ENCODE measurements at places on chromosomes 11 and 22.
A peak's percentile ranks its signal among the peaks of the same experiment; 100 is the strongest.

DNA sequence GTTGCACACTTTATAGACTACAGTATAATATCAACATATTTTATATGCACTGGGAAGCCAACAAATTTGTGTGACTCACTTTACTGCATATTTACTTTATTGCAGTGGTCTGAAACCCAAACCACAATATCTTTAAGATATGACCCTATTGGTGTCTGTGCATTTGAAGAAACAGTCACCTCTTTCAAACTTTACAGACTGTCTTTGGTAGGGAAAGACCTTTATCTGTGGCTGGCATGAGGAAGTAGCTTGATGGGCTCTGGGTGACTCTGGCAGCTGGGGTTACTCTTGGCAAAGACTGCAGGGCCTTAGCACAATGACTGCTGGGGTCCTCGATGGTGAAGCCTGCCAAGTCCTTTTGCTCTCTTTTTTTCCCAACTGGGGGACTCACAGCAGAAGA, 21.3 kb upstream of the ABTB2 start:
- peak; percentile 80 for DNase-seq

DNA sequence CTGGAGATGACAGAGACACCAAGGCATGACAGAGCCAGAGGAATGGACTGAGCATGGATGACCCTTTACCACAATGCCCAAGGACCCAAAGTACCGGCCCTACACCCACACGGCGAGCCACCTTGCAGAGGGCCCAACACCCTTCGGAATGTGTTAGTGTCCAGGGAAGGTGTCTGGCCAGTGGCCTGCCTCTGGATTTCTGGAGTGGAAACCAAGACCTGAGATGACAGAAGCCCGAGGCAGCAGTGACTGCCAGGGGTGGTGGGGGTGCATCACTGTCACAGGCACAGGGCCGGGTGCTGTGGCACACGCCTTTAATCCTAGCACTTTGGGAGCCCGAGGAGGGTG, 28.7 kb downstream of the PDGFB start:
- no peak for DNase-seq

DNA sequence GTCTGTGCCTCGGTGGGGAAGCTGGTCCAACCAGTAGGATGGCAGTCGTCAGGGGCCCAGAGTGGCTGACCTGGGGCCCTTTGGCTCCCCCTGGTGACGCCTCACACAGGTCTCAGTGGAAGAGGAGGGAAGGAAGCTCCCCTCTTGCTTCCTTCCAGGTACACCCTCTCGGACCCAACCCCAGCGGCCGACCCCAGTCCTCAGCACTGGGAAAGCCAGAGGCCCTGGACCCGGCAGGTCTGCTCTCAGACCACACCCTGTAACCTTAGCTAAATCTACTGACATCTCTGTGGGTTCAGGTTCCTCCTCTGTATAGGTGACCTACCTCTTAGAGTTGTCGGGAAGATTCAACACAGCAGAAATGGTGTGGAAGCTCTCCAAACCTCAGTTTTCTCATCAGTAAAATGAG, 3.4 kb upstream of the SCUBE1 start:
- peak; percentile 62 for DNase-seq

- DNase-seq: no peak
Measured at GRCh38 chr11:1831338-1832210, 3.2 kb upstream of the SYT8 start.

DNA sequence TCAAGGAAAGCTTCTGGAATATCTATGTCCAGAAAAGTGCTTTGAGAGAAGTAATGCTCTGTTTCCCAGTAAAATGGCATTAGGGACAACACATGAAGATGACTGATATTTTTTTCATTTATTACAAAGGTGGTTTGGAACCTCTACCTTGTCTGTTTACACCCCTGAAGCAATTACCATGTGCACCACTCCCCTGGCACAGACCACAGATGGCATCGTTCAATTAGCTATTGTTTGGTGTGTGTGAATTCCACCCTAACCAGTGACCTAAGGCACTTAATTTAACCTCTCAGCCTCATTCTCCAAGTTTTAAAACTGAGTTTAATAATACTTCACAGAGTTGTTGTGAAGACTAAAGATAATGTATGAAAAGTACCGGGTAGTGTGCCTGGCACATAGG, 127.6 kb upstream of the BMAL1 start:
- DNase-seq: no peak

- peak; percentile 78 for DNase-seq
Measured at GRCh38 chr11:119356349-119357031, 10.0 kb upstream of the MFRP start.

DNA sequence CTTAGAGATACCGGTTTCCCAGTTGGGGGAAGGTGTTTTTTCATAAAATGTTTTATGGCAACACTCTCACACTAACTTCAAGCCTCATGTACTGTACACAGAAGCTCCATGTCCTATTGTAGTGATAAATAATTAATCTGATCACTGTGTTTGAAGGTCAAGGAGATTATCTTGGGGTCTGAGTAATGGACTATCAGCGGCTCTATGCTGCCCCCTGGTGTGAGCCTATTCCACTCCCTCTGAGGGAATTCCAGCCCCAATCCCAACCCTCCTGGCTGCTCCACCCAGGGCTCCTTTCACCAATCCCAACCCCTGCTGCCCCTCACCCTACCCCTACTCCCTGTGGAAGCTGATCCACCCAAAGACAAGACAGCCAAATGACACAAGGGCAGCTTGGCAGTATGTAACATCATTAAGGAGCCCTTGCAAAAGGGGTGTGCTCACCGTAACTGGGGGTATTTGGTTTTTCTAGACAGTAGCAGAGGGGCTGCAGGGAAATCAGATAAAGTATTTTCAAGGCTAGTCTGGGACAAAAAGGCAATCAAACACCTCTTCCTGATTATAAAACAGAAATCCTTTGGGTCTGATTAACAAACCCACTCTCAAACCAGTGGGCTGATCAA, 22.3 kb downstream of the HPS4 start:
- peak; percentile 54 for DNase-seq

DNA sequence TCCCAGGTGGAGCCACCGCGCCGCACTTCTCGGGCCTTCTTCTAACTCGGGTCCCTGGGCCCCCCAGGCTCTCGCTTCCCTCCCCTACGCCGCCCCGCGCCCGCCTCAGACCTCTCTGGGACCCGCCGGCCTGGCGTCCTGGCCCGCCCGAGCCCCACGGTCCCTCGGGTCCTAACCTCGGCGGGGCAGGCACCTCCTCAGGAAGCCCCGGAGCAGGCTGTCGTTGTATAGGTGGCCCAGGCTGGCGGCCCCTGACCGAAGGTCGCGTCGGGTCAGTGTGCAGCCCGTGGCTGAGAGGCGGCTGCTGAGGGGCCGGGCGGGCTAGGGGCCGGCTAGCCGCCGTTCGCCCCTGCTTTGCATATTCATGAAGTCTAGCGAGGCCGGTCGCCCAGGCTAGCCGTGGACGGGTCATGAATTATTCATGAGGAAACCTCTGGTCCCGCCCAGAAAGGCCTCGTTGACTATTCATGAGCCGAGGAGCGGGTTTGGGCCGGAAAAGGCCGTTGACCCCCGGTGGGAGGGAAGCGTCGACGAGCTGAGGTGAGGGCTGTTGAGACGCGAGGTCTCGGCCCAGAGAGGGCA, at the start of gene HORMAD2:
Gene HORMAD2, plus strand, starts transcription at position 513 of the 582 bp plus-strand sequence. CDS start 13,489 bp downstream, outside the sequence.
- DNase-seq: no peak

DNA sequence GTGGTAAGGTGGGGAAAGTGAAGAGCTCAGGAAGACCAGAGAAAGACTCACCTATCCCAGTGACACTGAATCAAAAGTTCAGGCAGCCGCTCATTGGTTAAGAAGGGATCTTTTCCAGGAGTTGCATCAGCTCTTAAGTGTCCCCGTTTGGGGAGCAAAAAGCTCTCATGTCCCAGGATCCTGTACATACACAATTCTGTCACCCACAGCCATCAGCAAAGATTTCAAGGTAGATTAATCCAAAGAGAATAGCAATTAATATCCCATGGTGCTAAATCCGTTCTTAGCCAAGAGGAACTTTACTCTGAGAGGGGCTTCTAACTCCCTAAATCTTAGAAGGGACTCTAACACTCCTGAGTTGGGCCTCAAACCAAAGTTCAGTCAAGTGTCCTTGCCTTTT, 19.3 kb downstream of the FOLR3 start:
- no peak for DNase-seq
